ENCODE measurements at places on chromosomes 12 and 14. TPM values are rescaled to one million over a fixed set of nuclear protein-coding genes. Genes with fewer than 3 reads are reported as not detected.

The OR10A7 gene
- not detected for polyA plus RNA-seq

DNA sequence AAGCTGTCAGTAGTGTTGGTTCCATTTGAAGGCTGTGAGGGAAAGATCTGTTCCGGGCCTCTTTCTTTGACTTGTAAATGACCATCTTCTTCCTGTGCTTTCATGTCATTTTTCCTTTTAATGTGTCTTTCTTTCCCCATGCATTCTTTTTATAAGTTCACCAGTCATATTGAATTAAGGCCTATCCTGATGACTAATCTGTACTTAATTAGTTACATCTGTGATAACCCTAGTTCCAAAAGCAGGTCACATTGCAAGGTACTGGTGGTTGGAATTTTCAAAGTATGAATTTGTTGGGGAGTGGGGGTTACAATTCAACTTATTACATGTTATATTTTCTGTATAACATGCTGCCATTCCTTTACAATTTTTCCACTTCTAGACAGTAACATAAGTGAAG, 1642.1 kb upstream of the FLRT2 start:
- H3K36me3 ChIP-seq: no peaks in the 10 kb centered on the region
- no peaks in the 10 kb centered on the region for H3K27me3 ChIP-seq
- H3K4me1 ChIP-seq: no peaks in the 10 kb centered on the region
- no peak overlapping the region for H3K4me3 ChIP-seq

GRCh38 chr12:6187948-6188793, 12.0 kb upstream of the CD9 start:
- DNase-seq: no peak
- H3K27me3 ChIP-seq: peaks cover 34% of the 10 kb centered on the region
- H3K4me1 ChIP-seq: peaks cover 12% of the 10 kb centered on the region
- no peak overlapping the region for H3K27ac ChIP-seq
- H3K36me3 ChIP-seq: no peaks in the 10 kb centered on the region

The USP5 gene
- 34.2 TPM for polyA plus RNA-seq

GRCh38 chr12:26231921-26232320, 36.5 kb downstream of the SSPN start:
- H3K27ac ChIP-seq: no peak overlapping the region
- peaks cover 26% of the 10 kb centered on the region for H3K27me3 ChIP-seq
- no peak for DNase-seq
- no peak overlapping the region for H3K4me3 ChIP-seq
- H3K4me1 ChIP-seq: no peaks in the 10 kb centered on the region

The RFX4 gene
- polyA plus RNA-seq: not detected

The SMIM41 gene
- not detected for polyA plus RNA-seq

DNA sequence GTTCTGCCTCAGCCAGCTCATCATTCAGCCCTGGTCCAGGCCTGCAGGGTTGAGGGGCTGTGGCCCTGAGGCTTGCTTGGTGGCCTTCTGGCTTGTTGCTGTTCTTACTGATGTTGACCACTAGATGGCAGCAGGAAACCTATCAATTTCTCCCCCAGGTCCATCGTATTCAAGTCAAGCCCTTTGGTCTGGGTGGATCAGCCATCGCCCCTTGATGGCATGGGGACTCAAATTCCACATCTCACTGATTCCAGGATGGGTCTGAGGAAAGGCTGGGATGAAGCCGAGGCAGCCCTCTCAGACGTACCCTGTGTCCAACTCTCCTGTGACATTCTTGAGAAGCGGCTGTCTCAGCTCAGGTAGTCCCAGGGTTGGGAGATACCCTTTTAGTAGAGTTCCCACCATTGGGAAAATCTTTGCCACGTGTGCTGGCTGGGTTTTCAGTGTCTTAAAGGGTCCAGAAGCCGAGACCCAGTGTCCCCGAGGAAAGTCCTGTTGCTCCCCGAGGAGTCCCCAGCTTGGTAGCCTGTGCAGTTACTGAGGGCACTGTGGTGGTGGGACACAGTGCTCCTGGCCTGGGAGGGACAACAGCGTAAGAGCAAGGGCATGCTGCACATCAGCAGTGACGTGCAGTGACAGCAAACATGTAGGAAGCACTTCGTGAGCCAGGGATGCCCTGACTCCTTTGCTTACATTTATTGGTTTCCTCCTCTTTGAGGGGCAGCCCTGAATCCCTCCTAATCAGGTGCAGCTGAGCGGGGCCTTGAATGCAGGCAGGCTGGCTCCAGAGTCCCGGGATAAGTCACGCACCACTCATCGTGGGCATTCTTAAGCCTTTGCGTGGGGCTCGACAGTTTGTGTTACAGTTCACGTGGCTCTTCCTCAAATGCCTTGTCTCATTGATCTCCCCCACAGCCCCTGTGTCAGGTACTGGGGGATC, 58.6 kb downstream of the TSPAN9 start:
- no peak overlapping the region for H3K4me3 ChIP-seq
- peaks cover 5% of the 10 kb centered on the region for H3K27me3 ChIP-seq

GRCh38 chr14:90608281-90608680, 207.9 kb downstream of the TTC7B start:
- no peaks in the 10 kb centered on the region for H3K4me1 ChIP-seq
- no peaks in the 10 kb centered on the region for H3K36me3 ChIP-seq
- peaks cover 4% of the 10 kb centered on the region for H3K27me3 ChIP-seq
- H3K27ac ChIP-seq: no peak overlapping the region
- no peak for DNase-seq
